ENCODE measurements at places on chromosomes 2 and 18.

GRCh38 chr2:11530864-11531465 lies 2.9 kb upstream of the GREB1 start:
- DNase-seq = no peak

GRCh38 chr2:30356776-30357175 lies 90.3 kb upstream of the LCLAT1 start:
- DNase-seq = no peak

GRCh38 chr2:22904126-22904684 lies 480.8 kb upstream of the KLHL29 start:
- DNase-seq = no peak

DNA sequence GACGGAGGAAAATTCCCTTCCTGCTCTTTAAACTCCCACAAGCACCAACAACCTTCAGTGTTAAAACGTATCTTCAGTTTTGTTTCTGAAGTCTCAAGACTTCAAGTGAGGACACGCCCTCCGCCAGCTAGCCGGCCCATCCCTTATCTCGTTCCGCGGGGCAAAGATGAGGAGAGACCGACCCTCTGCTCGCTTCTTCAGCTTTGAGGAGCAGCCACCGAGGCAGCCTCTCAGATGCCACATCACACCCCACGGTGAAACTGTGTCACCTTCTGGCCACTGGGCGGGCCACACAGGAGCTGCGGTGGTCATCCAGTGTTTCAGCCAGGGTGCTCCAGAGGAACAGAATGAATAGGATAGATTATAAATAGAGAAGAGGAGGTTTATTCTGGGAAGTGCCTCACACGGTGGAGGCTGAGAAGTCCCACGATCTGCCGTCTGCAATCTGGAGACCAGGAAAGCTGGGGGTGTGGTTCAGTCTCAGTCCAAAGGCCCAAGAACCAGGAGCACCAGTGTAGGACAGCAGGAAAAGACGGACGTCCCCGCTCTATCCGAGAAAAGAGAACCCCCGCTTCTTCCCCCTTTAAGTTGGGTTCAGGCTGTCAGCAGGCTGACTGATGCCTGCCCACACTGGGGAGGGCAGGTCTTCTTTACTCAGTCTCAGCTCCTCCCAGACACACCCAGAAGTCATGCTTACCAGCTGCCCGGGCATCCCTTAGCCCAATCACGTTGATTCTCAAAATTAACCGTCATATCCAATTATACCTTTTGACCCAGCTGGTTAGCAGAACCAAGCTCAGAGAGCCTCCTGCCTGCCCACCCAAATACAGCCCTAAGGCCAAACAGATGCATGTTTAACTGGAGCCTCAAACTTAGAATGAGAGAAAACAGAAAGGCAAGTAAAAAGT lies 399.7 kb upstream of the ID2 start:
- no peak for DNase-seq

- no peak for DNase-seq
Measured at GRCh38 chr2:160381425-160381951, 112.1 kb downstream of the RBMS1 start.

DNA sequence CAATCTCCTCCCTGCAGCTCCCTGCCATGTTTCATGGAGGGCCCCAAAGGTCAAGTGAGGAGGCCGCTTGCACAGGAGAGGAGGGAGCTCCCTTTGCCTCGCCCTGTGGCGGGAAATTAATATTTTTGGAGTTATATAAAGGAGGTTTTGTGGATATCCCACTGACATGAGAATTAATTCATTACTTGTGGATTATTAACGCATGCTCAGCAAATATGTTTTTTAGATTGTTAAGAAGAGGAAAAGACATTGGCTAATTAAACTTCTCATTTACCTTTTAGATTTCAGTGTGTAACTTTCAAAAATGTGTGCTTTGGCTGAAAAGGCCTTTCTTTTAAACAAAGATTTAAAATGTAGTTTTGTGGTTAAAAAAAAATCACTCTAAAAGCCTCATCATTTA lies 474.0 kb downstream of the SOCS6 start:
- DNase-seq = no peak

GRCh38 chr2:17148407-17149145 lies 369.7 kb downstream of the RAD51AP2 start:
- DNase-seq = no peak

DNA sequence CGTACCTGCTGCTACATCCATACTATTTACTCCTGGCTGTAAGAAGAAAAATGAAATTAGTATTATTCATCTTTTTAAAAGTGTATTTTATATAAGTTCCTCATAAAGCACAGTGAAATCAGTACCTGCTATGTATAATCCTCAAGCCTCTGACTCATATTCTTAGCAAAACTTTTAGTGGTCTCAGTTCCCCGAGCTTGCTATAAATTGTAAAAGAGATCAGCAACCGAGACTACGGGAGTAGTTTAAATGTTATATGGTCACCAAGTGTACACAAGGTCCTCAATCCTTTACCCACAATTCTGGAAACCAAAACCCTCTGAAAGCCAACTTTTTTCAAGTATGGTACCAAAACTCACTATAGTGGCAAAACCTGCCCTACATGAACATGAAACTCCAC lies 24.2 kb downstream of the PRPF40A start:
- no peak for DNase-seq

GRCh38 chr2:46236006-46236875 lies 61.0 kb upstream of the EPAS1 start:
- DNase-seq = no peak

GRCh38 chr2:170503971-170504809 lies 210.9 kb upstream of the SP5 start:
- DNase-seq = no peak

DNA sequence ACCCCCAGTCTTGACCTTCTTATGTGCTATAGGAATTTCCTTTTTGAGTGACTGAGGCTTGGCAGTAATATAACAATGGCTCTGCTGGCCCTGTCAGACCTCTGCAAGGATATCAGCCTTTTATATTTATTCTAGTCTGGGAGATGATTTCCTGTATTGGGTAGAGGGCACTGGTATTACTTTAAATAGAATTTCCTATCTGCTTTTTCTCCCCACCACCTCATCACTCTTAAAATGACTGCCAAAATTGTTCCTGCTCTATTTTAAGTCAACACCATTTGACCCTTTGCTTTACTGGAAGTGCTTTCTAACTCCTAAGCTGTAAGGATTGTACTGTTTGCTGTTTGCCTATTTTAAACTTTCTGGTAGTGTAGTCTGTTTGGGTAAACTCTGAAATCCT lies 658.4 kb upstream of the FSHR start:
- no peak for DNase-seq

- DNase-seq = no peak
Measured at GRCh38 chr18:31710826-31711225, 26.4 kb upstream of the B4GALT6 start.

- DNase-seq = no peak
Measured at GRCh38 chr2:96541398-96542152, 5.0 kb downstream of the ARID5A start.

- no peak for DNase-seq
Measured at GRCh38 chr18:61865466-61866175, 27.2 kb downstream of the RNF152 start.

DNA sequence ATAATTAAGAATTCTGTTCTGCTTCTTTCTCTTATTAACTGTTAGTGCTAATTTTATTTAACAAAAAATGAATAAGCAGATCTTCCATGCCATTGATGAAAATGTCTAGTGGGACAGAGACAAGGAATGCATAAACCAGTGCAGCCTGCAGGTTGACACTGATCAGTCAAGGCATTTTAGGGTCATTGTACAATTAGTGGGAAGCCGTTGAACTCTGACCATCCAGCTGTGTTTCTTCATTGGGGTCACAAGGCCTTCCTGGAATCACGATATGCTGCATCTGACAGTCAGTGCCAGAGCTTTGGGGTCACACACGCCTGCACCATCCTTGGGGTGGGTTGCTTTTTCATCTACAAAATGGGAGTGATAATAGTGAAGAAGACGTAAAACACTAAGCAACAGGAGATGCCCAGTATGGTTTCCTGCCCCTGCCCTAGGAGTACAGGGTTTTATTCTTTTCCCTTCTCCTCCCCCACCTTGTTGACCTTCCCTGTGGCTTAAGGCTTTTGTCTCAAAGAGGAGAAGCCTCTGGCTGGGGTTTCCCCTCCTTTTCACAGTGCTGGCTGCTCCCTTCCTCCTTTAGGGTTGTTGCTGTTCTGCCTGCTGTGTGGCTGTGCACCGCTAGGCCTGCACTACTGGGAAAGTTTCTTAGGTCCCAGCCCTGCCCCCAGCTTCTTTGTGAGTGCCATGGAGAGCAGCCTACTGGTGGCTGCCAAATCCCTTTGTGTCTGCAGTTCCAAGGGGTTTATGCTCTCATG lies 245.6 kb downstream of the TPGS2 start:
- no peak for DNase-seq

DNA sequence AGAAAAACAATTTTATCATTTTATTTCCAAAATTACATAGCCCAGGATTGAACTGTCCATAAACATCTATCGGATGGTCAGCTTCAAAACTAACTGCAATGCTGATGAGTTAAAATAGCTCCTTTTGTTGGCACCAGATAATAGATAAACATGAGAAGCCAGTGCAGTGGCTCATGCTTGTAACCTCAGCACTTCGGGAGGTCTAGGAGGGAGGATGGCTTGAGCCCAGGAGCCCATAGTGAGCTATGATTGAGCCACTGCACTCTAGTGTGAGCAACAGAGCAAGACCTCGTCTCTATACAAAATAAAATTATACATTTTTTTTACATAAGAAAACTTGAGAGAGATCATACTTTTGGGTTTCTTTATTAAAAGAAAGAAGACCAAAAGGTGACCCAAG lies 34.6 kb upstream of the IMPA2 start:
- DNase-seq = no peak

DNA sequence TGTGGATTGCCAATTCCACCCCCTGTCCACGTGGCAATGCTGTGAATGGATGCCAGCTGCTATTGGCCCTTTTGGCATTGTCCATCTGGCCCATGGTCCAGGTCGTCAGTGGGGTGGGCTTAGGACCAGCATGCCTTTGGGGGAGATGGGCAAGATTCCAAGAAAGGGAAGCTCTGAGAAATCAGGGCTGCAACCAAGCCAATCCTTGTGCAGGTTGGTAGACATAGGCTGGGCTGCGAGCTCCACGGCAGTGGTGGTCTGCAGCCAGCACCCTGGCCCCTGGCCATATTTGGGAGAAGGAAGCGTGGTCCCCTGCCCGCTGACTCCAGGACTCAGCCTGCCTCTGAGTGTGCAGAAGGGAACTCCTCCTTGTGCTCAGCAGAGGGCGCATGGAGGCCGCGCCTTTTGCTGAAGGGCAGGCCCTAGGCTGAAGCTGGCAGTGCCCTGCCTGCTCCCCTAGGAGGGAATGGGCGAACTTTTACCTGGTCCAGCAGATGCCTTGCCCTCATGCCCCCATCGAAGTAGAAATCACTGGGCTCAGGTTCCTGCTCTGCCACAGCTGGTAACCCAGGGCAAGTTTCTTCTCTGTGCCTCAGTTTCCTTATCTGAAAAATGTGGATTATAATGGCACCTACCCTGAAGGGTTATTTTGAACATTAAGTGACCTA lies 5.4 kb downstream of the SPR start:
- no peak for DNase-seq

DNA sequence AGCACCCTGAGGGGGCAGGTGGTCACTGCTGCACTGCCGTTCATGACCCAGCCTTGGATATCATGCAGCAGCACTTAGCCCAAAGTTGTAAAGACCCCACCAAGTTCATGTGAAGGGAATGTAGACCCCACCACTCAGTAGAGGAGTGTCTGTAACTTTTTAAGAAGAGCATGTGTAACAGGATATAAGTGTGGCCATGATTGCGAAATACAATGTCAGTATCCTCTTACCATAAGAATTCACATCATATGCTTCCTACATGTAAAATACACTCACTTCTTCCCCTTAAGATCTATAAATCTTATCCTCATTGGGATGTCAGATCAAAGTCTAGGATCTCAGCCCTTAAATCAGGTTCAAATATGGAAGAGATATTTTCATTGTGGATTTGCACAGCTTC lies 276.9 kb downstream of the PTPRM start:
- no peak for DNase-seq
